Stimulated activated naive CD4-positive, alpha-beta T cell treated with Interleukin-2 at 50 U/mL for 16 hours (primary cell): ENCODE measurements at places on chromosomes 11 and 22.

GRCh38 chr22:26568207-26568706 is 21.7 kb downstream of the TPST2 start:
- DNase-seq, result no peak

- DNase-seq, result no peak
Measured at GRCh38 chr11:18294862-18295261, 27.1 kb downstream of the HPS5 start.

- DNase-seq, result peak; percentile 2
Measured at GRCh38 chr11:123235117-123235655, 40.1 kb upstream of the CLMP start.

DNA sequence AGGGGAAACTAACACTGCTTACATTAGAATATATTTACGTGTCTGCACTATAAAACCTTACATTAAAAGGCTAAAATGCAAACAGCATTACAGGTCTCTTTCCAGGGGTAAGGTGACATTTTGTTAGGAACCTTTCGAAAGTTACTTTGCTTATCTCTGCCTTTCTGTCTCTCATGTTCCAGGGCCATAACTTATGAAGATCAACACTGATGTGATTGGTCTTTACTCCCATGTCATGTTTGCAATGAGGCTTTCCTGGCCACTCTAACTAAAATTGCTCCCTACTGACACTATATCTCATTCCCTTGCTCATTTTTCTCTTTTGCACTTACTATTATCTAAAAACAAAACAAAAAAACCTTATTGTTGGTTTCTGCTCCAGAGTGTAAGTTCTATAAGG is 119.0 kb downstream of the JRKL start:
- DNase-seq, result no peak

GRCh38 chr11:100302824-100303223 is 384.3 kb upstream of the ARHGAP42 start:
- DNase-seq, result no peak

DNA sequence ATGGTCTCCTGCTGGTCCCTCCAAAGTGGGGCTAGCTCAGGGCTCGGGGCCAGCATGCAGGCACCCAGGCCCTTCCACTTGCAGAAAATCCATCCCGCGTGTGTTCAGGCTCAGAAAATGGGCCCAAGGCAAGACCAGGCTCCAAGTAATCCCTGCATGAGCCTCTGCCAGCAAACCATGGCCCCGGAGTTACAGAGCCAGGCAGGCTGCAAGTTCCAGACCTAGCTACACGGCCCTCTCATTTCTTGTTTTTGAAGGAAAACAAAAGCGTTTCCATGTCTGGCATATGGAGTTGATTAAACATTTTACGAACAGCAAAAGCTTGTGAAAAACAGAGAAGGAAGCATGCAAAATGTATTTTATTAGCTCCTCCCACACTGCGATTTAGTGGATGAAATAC is 29.7 kb downstream of the KIAA0930 start:
- DNase-seq, result no peak

- DNase-seq, result no peak
Measured at GRCh38 chr11:35153280-35153679, 14.3 kb downstream of the CD44 start.

- DNase-seq, result no peak
Measured at GRCh38 chr22:25347752-25348102, 128.3 kb downstream of the CRYBB2 start.

DNA sequence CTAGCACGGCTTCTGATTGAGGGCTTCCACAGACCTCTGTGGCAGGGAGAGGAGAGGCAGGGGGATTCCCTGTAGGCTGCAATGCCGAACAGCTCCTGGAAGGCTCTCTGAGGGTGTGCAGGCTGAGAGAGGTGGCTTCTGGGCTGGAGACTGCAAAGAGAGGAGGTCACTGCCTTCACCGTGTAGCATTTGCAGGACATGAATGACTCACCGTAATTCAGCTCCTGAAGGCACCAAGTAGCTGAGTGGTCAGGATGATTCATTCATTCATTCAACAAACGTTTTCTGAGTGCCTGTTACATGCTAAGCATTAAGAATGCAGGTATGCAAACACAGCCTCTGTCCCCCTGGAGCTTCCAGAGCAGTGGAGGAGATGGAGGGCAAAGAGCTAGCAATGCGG is 18.0 kb upstream of the EIF3D start:
- no peak for DNase-seq

GRCh38 chr22:43300891-43301676 is 42.1 kb downstream of the SCUBE1 start:
- no peak for DNase-seq

- no peak for DNase-seq
Measured at GRCh38 chr11:133082453-133082781, 449.9 kb downstream of the OPCML start.

- no peak for DNase-seq
Measured at GRCh38 chr22:37564111-37564711, 3.9 kb downstream of the CDC42EP1 start.

DNA sequence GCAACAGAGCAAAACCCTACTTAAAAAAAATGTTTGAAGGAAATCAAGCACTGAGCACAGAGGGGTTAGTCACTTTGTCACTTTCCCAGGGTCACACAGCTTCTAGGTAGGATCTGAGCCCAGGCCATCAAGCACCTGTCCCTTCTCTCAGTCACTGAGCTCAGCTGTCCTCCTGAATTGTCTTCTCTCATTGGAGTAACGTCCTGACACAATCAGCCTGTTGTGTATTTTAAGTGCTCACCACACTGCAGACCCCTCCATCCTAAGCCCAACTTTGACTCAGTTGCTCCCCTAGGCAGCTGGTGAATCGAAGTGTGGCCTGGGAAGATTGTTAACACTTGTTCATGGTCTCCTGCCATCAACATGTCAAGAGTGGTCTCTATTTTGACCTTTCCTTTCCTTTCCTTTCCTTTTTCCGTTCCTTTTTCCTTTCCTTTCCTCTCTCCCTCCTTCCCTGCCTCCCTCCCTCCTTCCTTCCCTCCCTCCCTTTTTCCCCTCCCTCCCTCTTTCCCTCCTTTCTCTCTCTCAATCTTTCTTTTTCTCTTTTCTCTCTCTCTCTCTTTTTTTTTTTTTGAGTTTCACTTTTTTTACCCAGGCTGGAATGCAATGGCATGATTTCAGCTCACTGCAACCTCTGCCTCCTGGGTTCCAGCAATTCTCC is 76.1 kb downstream of the PIWIL3 start:
- no peak for DNase-seq

- DNase-seq, result no peak
Measured at GRCh38 chr11:100936781-100937180, 192.8 kb downstream of the PGR start.

DNA sequence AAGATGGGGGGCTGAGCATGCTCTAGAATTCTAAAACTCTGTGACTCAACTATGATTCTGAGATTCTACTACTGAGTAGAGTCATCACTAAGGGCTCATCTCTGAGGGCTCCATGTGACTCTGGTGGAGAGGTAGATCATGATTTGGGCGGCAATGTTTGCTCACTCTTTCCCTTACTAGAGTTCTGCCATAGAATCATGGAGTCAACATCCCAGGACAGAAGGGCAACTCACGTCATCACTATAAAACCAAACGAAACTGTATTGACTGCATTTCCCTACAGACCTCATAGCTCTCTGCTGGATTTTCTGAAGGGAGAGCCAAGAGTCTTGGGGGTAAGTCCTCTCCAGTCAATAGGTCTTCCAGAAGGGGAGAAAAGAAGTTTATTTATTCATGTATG is at the start of gene MS4A14:
Gene MS4A14, plus strand, starts transcription at position 78 of the 400 bp plus-strand sequence. Its CDS starts 120 bp downstream, at position 198.
- no peak for DNase-seq

DNA sequence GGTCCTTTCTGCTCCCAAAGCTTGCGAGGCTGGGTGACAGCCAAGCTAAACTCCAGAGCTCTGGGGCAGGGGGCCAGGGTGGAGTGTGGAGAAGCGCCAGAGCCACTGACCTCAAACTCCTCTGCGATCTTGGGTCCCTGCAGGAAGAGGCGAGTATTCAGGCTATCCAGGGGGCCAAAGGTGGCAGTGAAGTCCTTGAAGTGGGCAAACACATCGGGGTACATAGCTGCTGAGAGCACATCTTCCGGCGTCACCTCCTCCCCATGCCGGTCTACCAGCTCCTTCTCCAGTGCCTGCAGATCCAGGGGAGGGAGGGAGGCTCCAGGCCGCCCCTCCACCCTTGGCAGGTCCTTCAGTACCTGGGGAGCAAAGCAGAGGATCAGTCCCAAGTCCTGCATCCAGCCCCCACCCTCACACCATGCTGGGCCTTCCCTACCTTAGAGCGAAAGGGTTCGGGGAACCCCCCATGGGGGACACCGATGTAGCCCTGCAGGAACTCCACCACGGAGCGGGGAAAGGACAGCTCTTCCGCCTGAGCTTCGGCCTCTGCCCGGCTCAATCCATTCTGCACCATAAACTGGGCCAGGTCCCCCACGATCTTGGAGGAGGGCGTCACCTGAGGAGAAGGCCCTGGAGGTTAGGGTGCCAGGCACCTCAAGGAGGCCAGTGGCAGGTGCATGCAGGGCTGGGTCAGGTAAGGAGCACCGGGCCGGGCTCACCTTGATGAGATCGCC is 6.4 kb downstream of the RCE1 start:
- DNase-seq, result no peak

GRCh38 chr11:85627332-85627997 is at the start of gene DLG2:
TSS of gene DLG2 (minus strand) at chr11:85627344.
- DNase-seq, result no peak

- DNase-seq, result no peak
Measured at GRCh38 chr11:67516806-67517205, 6.4 kb downstream of the CABP2 start.

GRCh38 chr11:120400564-120401364 is 64.6 kb downstream of the ARHGEF12 start:
- no peak for DNase-seq

DNA sequence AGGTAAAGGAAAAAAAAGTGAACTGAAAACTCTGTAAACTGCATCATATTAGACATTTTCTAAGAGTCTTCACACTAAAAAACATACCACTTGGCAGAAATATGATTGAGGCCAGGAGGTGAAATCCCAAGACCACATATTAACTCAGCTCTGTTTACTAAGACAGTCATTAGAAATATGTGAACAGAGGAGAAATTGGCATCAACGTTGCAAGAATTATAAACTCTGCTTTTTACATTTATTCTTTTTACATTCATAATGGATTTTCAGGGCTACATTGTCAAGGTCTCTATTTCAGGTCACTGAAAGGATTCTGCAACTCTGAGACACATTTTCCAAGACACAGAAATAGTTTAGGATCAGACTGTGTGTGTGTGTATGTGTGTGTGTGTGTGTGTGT is 1364.0 kb downstream of the LRRC4C start:
- DNase-seq, result no peak

DNA sequence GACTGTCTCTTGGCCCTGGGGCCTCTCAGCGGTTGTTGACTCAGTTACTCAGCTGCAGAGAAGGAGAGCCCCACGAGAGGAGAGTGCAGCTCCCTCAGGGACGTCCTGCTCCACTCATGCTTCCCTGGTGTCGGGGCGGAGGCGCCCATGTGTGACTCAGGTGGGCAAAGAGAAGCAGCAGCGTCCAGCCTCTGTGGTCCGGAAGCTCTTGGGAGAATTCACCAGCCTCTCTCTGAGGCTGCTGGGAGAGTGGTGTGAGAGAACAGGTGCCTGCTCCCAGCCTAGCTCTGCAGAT is 25.7 kb downstream of the GLB1L2 start:
- DNase-seq, result no peak

DNA sequence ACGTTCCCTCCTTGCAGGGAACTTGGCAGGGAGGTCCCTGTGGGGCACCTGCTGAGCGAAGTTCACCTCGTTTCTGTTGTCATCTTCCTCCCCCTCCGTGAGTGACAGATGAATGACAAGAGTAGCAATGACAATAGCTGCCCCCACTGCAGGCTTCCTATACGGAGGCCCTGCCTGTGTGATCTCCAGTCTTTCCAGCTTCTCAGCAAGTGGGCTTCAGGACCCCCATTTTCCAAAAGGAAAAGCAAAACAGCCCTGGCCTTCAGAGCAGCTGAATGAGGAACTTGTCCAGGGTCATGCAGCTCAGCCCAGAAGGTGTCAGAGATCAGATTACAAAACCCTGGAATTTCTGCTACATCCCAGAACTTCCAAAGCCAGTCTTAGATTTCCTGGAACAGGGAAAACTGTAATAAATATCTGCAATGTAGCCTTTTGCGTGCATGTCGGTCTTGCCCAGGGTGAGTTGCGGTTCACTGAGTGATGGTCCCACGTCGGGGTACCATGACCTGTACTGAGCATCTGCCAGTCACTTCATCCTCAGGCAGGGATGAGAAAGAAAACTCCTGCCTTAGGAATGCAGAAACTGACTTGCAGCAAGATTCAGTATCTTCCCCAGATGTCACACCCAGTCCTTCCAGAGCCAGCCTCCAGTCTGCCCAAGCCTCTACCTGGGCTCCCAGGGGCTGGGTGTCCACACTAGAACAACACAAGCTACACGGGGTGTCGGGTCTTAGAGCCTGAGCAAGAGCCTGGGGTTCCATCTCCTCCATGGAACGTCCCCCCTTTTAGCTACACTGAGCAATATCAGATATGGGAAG is 1457.0 kb downstream of the BRD1 start:
- no peak for DNase-seq

DNA sequence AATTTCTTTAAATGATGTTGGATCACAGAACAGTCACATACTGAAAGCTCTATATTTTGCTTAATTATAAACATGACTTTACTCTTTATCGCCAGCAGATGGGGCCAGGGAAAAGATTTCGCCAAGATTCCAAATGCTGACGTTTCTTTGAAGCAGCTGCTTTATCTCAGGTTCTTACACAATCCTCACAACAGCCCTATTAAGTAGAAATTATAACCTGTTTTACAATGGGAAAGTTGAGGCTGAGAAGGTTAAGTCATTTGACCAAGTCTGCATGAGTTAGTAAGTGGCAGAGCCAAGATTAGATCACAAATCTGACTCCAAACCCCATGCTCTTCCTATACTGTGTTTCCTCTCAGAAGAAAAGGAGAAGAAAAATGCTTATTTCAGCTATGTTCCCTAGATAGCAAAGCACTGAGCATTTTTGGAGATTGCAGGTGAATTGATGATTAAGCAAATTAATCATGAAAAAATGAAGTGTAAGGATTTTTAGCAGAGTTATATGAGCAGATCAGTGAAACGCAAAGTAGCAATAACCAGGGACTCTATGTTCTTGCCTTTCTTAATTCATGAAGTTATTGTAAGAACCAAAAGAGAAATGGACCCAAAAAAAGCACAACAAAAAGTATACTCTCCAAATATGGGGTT is 79.0 kb downstream of the AASDHPPT start:
- DNase-seq, result no peak

DNA sequence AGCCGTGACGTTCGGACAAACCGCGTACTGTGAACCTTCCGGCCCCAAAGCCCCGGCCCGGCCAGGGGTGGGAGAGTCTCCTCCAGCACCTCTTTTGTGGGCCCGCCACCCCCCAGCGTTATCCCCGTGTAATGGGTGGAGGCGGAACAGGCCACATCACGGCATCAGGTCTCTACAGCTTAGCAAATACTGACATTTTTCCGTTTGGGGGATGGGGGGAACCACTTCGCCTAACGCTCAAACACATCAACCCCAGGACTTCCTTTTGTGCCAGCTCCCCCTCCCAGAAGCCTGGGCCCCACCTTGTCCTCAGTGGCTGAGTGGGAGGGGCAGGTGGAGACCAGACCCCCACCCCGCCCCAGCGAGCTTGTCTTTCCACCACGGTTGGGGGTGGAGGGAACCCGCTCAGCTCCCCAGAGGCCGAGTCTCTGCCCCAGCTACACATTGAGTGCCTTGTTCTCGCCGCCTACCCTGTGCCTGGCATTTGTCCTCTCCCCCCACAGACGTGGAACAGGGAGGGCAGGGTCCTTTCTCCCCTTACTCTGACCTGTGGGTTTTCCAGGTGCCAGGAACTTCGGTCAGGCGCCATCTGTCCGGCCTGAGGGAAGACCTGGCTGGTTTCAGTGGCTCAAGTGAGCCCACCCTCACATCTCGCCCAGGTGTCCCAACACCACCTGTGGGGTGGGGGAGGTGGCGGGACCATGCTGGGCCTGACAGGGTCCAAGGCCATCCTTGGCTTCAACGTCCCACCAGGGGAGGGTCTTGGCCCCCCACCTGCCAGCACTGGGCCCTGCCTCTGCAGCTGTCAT is 29.6 kb downstream of the SBF1 start:
- DNase-seq, result no peak
